ENCODE measurements at places on chromosomes 7 and 10. TPM values are rescaled to one million over a fixed set of nuclear protein-coding genes. Genes with fewer than 3 reads are reported as not detected.

The CDK1 gene
- 21.7 TPM for total RNA-seq

The FAM221A gene
- 16.4 TPM for total RNA-seq

The LFNG gene
- total RNA-seq: 8.7 TPM

The SLC39A12 gene
- 2.2 TPM for total RNA-seq

The FLNC gene
- 3.6 TPM for total RNA-seq

The SDK1 gene
- total RNA-seq: 7.0 TPM
